ENCODE measurements at places on chromosomes 2 and 18.

- no peak for DNase-seq
These were observed 84.1 kb downstream of the GALNT14 start for GRCh38 chr2:31053929-31054782.

DNA sequence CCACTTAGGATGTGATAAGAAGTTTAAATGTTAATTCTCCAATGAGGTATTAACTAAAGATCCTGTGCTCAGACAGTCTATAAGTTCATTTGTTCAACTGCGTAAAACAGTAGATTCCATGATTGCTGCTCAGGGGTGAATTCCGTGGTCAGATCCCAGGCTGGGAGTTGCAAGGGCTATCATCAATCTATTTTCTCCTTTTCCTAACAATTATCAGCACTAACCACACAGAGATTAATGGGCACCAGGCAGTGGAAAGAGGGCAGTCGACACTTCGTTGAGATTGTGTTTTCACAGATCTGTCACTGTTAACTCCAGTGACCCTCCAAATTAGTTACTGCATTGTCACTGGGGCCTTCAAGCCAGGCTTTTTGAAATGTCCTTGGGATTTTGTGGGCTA, 154.1 kb upstream of the SPRED2 start:
- DNase-seq = no peak

- no peak for DNase-seq
These were observed 432.3 kb downstream of the LRP1B start for GRCh38 chr2:141698500-141698899.

GRCh38 chr18:27704736-27705361, 472.1 kb downstream of the CDH2 start:
- DNase-seq = no peak

DNA sequence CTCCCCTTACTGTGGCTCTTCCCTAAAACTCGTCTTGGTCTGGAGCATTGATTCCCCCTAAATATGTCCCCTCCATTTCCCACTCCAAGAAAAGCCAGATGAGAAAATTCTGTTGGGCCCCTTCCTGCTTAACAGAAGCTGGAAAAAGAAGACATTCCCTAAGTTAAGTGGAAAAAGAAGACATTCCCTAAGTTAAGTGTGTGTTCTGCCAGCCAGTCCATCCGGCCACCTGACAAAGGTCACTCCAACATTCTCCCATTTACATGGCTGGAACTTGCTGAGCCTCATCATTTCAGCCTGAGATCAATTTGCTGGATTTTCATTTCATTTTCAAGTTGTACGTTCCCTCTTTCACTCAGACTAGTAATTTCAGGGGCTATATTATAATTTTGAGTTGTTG, 52.0 kb downstream of the LYPD1 start:
- no peak for DNase-seq

DNA sequence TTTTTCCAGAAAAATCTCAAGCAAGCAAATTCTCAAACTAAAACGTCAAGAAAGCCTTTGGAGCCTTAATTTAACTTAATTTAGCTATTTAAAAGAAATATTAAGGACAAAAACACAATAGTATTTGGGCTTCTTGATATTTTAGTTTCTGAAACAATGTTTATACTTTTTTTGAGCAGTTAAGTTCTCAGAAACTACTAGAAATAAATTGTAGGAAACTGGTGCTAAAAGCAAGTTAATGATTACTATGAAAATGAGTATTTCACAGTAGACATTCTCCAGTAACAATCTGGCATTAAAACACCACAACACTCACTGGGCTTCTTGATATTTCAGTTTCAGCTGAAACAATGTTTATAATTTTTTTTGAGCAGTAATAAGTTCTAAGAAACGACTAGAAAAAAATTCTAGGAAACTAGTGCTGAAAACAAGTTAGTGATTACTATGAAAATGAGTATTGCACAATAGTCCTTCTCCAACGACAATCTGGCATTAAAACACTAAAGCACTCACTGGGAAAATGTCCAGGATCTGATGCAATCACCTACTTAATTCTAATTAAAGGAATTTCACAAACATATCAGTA, 45.1 kb downstream of the TRAK2 start:
- DNase-seq = peak; percentile 26

All from foreskin keratinocyte (primary cell).